CD4-positive, alpha-beta T cell treated with Interferon gamma for 1 hour (primary cell): ENCODE measurements at places on chromosomes 6 and 20.

GRCh38 chr20:34250005-34250404 is 8.8 kb downstream of the ASIP start:
- no peak for DNase-seq

- DNase-seq: no peak
These were observed at the start of gene BANF2 for GRCh38 chr20:17699931-17700351. Gene BANF2, plus strand, starts transcription at chr20:17699966. Its CDS starts 25,060 bp downstream, at chr20:17725026.

DNA sequence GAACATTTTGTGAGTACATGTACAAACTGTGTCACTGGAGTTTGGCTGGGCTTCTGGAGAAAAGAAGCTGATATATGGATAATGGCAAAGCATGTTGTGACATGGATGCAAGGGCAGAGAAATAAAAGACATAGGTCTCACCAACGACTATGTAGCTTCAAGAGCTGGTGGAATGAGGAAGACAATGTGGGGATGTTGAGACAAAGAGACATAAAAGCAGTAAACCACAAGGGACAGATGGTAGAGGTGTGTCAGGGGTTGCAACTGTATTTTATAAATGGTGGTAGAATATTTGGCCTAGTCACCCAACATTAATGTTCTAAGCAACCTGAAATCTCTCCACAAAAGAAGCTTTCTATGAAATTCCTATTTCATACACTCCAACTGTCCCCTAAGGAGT is 199.0 kb downstream of the KCNQ5 start:
- DNase-seq: no peak

GRCh38 chr6:111642463-111643158 is 36.9 kb upstream of the TRAF3IP2 start:
- DNase-seq: peak; percentile 28

DNA sequence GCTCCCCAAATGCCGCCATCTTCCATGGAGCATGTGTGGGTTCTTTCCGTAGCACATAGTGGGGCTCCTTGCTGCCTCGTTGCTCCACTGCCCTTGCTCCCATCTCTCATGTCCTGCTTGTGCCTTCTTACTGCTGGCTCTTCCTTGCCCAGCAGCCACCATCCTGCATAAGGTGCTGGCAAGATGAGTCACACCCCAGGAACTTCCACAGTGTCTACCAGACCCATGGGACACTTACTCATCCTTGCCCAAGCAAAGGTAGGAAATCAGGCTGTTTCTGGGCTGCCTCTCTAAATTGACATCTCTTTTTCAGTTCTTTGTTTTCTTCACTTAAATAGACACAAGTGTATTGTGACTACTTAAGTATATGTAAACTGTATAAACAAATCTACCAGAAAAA is 39.4 kb upstream of the RGS17 start:
- DNase-seq: no peak

DNA sequence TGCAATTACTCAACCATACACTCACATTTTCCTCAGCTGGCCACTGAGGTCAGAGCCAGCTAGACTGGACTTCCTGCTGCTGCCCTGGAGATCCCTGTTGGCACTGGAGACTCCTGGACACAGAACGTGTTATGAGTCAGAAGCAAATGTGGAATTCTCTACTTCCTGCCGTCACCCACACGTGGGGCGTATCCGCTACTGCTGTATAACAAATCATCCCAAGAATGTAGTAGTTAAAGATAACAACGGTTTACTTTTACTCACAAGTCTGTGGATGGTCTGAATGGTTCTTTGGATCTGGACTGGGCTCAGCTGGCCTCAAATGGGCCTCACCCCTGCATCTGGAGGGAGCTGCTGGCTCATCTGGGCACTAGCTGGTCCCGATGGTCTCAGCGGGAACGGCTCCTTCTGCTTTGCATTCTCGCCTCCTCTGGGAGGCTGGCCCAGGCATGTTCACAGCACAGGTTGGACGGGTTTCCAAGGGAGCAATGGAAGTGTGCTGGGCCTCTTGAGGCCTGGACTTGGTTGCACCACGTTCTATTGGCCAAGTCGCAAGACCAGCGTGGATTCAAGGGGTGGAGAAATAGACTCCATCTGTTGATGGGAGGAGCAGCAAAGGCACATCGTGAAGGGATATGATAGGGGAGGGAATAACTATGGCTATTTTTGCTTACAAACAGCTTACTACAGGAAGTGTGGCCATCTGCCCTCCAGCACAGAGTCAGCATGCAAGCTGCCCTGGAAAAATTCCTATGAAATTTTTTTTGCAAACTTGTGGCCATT is 118.5 kb downstream of the SNX5 start:
- DNase-seq: no peak

GRCh38 chr20:50855498-50856474 is 60.9 kb downstream of the BCAS4 start:
- no peak for DNase-seq

GRCh38 chr6:73017476-73017875 is 207.8 kb downstream of the KHDC1L start:
- DNase-seq: no peak

DNA sequence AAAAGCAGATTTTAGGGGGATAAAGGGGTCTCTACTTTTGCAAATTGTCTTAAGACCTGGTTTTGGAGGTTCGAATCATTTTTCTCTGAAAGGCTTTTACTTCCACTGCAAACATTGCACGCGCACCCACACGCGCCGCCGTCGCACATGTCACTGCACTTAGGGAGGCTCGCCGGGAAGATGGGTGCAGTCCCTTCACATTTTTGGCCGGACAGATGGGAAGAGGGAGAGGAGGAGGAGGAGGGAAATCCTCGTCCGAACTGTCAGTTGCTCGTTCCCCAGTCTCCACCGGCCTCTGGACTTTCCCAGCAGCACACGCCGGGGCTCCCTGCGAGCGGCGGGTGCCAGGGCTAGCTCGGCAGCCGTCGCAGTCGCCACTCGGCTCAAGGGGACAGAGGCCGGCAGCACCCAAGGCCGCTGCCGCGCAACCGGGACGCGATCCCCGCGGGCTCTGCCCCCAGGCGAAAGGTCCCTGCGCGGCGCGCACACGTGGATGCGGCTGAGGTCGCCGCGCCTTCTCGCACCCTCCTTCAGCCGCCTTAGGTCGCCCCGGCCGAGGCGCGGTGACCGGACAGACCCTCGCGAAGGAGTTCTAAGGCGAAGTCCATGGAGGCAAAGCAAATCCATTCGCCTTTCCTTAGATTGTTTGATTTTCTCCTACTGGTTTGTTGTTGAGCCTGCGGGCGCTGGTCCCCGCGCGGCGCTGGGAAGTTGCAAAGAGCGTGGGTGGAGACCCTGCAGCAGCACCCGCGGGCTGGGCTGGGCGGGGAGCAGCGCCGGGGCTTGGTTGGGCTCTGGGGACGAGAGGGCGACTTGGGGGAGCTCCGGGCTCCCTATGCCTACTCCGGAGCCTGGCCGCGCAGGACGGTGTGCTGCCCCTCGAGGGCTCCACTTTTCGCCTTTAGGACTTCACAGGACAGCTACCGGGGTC is 1.2 kb downstream of the MYB start:
- peak; percentile 5 for DNase-seq

- DNase-seq: no peak
These were observed 53.4 kb downstream of the AKAP12 start for GRCh38 chr6:151292974-151293687.

DNA sequence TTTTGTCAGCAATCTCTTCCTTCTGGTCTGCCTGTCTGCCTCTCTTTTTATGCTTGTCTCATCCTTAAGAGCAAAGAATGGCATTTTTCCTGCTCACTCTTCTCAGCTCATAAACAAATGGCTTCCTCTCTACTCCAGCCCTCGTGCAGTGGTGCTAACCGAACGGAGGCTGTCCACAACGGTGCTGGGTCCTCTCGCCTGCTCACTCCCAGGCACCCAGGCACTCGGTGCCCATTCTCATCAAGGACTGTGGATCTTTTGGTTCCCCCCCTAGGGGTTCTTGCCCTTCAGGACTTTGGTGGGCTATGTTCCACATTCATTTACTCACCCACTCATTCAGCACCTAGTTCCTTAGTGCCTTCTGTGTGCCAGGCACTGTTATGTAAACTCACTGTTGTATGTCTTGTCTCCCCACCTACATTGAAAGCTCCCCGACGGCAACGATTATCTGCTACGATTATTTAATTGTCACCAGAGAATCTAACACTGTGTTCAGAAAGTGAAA is 113.9 kb downstream of the FYN start:
- peak; percentile 25 for DNase-seq

GRCh38 chr6:51027283-51028065 is 208.8 kb downstream of the TFAP2B start:
- DNase-seq: no peak

- DNase-seq: no peak
These were observed 580.3 kb upstream of the ADGRB3 start for GRCh38 chr6:68054756-68055155.

GRCh38 chr20:51481341-51481914 is 61.1 kb downstream of the NFATC2 start:
- peak; percentile 26 for DNase-seq

DNA sequence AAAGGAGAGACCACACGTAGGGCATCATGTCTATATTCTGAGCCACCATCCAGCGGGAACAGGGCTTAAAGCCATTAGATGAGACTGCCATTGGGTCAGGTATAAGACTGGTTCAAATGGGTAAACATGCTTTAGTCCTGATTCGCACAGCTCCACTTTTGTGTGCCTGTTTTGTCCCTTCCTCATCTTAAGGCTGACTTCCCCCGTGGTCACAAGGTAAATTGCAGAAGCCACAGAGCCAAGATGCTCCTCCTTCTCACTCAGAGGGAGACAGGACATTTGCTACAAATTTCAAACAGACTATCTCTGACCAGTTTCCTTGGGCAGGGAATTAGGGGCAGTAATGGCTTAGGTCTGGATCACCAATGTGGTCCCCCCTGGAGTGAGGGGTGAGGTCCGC is 11.4 kb upstream of the IFNGR1 start:
- peak; percentile 27 for DNase-seq

- DNase-seq: no peak
These were observed 4.2 kb upstream of the EPHA7 start for GRCh38 chr6:93423542-93423941.

GRCh38 chr6:90186637-90187371 is 109.8 kb downstream of the BACH2 start:
- DNase-seq: peak; percentile 31

GRCh38 chr20:19756761-19757486 is 1.1 kb upstream of the RIN2 start:
- no peak for DNase-seq

- DNase-seq: no peak
These were observed 97.2 kb downstream of the KIF16B start for GRCh38 chr20:16476032-16476431.

DNA sequence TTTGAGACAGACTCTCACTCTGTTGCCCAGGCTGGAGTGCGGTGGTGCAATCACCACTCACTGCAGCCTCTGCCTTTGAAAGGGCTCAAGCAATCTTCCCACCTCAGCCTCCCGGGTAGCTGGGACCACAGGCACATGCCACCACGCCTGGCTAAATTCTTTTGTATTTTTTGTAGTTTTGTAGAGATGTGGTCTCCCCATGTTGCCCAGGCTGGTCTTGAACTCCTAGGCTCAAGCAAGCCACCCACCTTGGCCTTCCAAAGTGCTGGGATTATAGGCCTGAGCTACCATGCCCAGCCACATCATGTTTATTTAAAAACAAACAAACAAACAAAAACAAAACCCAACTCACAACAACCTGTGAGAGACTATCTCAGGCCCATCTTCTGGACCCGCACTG is 29.7 kb upstream of the APCDD1L start:
- no peak for DNase-seq

- no peak for DNase-seq
These were observed 173.5 kb downstream of the C6orf118 start for GRCh38 chr6:165135889-165136288.

DNA sequence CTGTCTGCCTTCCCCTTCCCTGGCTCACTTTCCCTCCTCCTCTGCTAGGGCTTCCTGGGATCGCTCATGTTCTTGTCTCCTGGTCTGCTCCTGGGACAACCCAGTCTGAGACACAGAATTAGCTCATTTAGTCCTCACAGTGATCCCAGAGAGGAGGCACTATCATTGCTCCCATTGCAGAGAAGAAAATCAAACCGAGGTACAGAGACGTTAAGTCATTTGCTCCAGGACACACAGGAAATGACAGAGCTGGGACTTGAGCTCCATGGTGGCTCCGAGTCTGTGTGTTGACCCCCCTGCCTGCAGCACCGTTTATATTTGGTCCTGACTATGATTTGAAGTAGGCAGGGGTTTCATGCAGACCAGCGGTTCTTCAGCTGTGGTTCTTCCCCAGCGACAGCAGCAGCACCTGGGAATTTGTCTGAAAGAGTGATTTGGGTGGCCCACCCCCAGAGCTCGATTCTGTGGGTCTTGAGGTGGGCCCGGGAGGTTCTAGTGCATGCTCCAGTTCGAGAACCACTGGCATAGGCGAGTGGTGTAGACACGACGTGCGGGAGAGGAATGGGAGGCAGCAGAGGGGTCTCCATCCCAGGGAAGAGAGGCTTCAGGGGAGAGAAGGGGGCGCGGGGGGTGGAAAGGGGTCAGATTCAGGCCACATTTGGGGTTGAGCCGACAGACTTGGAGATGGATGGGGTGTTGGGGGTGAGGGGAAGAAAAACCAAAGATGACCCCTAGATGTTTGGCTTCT is 24.7 kb downstream of the PCK1 start:
- DNase-seq: no peak

DNA sequence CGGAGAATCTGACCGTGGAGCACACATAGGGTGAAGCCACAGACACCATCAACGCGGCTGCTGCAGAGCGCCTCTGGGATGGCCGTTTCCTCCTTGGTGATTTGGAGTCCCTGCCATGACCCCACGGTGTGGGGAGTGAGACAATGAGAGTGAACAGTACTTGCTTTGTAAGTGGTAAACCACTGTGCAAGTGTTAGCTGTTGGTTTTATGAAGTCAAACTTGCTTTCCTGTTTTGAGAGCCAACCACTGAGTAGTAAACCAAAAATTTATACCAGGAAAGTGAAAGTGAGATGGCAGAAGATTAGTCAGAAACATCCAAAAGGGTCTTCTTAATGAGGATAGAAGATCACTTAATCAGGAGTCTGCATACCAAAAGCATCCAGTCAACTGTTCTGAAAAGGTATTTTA is 160.7 kb downstream of the FOXC1 start:
- DNase-seq: no peak
